Stimulated activated CD8-positive, alpha-beta memory T cell treated with anti-CD3 and anti-CD28 coated beads, Interleukin-2, amount 100 ng/mL, for 1 hour (primary cell): ENCODE measurements at places on chromosomes 11 and 22.

GRCh38 chr11:27705873-27706820 lies 5.9 kb upstream of the BDNF start:
- DNase-seq: no peak

GRCh38 chr11:5380740-5381342 lies 2.8 kb upstream of the OR51M1 start:
- DNase-seq: no peak

- no peak for DNase-seq
Observed at GRCh38 chr11:121249039-121249663, 43.4 kb upstream of the SC5D start.

GRCh38 chr11:124026498-124026897 lies at the start of gene OR10G8:
OR10G8 (plus strand) TSS chr11:124026798; CDS start chr11:124029623, 2,825 bp downstream.
- DNase-seq: no peak

- DNase-seq: no peak
Observed at GRCh38 chr22:21865041-21865440, 2.4 kb downstream of the MAPK1 start.

DNA sequence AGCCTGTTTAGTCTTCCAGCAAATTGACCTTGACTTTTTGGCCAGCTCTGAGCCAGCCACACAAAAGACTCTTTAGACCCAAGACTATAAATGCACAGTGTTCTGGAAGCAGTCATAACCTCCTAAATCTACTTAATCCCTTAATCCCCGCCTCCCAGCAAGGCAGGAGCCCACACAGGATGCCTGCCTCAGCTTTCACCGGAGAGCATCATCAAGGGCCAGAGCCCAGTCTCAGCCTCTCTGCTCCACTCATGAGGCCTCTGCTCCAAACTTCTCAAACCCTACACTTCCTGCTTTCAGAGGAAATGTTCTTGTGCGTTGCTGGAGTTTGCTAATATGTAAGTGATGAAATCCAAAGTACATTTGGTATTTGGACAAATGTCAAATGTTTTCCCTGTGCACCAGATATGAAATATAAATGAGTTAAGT lies 57.9 kb upstream of the FSHB start:
- DNase-seq: no peak

- peak; percentile 59 for DNase-seq
Observed at GRCh38 chr11:66069715-66070603, at the start of gene PACS1. PACS1 (plus strand) TSS chr11:66070272; CDS start chr11:66070487, 215 bp downstream.

DNA sequence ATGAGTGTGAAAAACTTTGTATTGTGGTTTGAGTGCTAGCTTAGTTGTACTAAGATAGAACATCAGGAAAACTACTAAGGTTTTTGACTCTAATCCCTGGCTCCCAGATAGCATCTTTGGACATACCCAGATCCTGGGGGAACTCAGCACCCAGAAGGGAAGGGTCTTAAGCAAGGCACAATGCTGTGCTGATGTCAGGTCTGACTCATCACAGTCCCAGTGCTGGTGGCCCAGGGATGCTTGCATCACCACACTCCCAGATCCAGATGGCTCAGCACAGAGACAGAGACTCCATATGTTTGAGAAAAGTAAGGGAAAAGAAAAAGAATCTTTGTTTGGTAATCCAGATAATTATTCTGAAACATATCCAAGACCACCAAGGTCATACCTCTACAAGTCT lies 18.3 kb upstream of the OR56A3 start:
- no peak for DNase-seq

- no peak for DNase-seq
Observed at GRCh38 chr11:16043617-16044016, 312.7 kb downstream of the SOX6 start.

DNA sequence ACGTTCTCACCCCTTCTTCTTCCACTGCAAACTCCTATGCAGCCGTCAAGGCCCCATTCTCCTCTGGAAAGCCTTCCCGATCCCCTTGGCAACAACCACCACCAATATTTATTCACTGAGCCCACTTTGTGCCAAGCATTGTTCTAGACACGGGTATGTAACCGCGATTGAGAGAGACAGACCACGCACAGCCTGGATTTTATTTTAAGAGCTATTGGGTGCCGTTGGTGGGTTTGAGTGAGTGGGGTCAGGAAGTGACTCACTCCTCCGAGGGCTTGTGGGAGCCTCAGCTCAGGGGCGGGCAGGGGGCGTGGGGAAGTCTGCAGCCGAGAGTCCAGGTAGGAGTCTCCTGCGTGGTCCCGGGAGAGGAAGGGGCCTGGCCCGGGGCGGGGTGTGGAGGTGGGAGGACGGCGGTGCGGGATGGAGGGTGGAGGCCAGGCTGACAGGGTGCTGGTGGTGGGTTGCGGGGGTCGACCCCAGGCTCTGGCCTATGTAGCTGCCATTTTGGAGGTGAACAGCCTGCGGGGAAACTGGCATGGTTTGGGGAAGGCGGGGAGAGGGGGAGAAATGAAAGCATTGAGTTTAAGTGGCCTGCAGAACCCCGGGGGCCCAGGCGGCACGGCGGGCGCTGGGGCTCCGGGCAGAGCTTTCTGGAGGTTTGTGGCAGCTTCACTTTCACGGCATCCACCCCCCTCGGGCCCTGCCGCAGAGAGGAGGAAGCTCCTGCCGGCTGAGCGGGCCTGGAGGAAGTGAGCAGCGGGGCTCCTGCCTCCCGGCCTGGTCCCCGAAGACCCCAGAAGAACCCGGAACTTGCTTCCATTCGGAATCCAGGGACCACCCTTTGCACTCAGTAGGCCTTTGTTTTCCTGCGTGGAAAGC lies 547 bp downstream of the PARVG start:
- peak; percentile 44 for DNase-seq

DNA sequence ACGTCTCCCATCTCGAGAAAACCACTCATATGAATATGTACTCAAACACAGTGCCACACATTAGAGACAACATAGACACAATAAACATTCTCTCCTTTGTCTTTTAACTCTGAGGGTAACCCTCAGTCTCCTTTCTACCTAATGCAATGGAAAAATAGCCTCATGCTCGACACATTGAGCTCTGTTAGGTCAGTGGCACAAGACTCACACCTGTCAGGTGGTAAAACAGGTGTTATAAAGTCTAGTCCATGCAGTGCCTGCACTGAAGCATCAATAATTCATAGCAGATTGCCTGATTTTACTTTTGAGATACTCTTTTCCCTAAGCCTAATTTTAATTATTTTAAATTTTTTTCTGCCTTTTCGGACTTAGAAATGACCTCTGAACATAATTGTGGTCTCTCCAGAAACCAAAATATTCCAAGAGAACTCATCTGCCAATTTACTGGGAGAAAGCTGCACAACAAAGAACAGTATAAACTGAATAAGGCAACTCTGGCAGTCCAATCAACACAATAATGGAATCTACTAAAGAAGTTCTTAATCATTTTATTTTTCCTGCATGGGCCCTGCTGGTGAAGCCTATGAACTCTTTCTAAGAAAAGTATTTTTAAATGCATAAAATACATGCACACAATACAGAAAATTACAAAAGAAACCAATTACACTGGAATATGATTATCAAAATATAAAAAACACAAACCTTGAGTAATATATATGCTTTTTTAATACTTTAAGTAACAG lies 9.9 kb downstream of the RDX start:
- DNase-seq: no peak

GRCh38 chr11:122074022-122074421 lies 42.0 kb downstream of the BLID start:
- DNase-seq: no peak

DNA sequence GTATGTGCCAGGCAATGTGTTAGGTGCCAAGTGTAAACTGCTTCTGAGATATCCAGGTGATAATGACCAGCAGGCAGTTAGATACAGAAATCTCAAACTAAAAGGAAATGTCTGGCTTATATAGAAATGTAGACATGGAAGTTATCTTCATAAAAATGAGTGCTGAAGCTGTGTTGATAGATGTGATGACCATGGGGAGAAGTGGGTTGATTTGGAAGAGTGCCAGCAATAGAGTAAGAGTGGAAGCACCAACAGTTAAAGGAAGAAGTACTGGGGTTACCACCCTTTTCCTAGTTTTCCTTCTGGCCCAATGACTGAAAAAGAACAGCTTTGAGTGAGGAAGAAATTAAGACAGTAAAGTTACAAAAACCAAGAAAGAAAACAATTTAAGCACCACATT lies 68.5 kb downstream of the C2CD3 start:
- DNase-seq: no peak

DNA sequence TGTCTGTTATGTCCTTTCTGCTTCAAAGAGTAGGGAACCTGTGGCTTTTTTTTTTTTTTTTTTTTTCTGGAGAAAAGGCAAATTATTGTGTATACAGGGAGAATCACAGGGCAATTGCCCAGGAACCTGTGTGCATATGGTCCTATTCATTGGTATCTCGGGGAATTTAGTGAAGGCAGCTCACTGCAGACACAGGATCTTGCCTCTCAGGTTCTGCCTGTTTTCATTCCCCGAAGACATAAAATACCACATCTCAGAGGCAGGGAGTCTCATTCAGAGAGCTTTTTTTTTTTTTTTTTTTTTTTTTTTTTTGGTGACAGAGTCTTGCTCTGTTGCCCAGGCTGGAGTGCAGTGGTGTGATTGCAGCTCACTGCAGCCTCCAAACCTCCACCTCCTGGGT lies 88.3 kb downstream of the OSBP2 start:
- no peak for DNase-seq

- no peak for DNase-seq
Observed at GRCh38 chr11:28123151-28123581, 15.0 kb downstream of the METTL15 start.

DNA sequence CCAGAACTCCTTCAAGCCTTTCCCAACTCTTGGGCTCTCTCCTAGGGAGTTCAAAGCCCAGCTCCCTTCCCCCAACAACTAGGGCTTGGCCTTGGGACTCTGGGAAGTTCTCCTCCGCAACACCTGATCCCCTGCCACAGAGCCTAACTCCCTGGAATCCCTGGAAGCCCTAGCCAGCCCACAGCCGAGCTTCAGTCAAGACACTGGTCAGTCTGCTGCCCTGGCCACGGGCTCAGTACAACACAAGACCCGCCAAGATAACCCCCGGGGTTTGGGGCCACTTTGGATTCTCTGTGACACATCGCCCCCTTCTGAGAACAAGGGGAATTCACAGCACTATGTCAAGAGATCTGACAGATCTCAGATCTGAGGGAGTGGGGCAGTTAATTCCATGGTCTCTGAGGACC lies 58.3 kb downstream of the SLC22A12 start:
- no peak for DNase-seq

DNA sequence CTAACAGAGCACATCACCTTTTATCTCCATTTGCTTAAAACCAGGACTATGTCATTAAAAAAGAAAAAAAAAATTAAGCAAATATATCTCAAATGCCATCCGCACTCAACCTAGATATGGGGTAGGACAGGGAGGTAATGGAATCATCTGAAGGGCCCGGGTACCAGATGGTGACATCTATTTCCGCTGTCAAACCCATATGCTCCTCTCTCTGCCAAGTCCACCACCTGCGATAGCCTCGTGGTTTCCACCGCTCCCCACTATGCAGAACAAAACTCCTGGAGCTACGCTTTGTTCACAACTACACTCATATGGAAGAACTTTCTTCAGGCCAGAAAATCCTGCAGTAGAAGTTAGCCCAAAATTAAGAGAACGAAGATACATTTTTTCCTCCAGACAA lies 31.4 kb downstream of the FEZ1 start:
- DNase-seq: no peak

GRCh38 chr11:60769811-60770210 lies 13.1 kb downstream of the MS4A15 start:
- no peak for DNase-seq

DNA sequence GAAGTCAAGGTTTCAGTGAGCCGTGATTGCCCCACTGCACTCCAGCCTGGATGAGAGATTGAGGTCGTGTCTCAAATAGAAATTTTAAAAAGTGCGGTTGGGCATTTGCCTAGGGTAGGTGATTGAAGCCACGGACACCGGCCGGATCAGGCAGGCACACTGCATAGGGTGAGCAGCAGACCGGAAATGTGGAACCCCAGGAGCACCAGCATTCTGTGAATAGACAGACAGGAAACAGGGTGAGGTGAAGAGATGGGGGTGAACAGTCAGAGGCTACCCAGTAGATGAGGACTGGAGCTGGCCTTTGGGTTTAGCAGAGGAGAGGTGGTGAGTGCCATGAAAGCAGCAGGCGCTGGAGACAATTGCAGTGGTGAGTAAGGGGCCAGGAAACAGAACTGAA lies 43.5 kb downstream of the PPFIA1 start:
- DNase-seq: no peak

- no peak for DNase-seq
Observed at GRCh38 chr11:94184846-94185245, 56.2 kb downstream of the PANX1 start.

DNA sequence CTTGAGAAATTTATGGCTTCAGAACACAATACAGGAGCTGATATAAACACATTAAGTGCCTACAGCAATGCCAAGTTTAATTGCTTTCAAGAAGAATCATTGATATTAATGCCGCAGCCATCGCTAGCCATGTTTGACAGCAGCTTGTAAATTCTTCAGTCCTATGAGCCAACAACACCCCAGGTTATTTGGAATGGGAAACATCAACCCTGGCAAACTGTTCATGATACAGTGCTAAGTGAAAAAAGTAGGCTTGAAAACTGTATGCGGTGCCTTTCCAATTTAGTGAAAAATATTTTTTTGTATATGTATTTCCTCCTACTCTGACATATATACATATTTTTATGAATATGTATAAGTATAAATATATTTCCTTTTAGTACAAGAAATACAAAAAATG lies 142.6 kb downstream of the CSNK2A3 start:
- no peak for DNase-seq
